ENCODE measurements at places on chromosomes 5 and 9.

- DNase-seq: peak; percentile 33
Measured at GRCh38 chr9:35923927-35924763, 14.9 kb downstream of the SPAAR start.

- no peak for DNase-seq
Measured at GRCh38 chr5:55603922-55604321, 69.2 kb upstream of the PLPP1 start.

DNA sequence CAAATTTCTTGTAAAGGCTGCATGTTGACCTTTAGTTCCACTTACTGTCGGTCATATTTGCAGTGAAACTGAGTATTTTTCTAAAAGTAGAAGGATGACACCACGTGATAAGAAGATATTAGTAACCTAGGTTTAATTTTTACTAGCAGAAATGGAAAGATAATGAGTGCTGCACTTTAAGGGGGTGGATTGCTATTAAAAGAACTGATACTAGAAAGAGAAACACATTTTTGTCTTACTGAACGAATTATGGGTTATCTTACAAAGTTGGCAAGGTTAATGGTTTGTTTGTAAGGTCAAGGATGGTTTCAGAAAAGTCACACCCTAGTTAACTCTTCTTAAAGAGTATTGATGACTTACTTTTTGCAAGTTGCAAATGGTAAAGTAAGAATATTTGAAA, 2.4 kb downstream of the MACIR start:
- DNase-seq: no peak

DNA sequence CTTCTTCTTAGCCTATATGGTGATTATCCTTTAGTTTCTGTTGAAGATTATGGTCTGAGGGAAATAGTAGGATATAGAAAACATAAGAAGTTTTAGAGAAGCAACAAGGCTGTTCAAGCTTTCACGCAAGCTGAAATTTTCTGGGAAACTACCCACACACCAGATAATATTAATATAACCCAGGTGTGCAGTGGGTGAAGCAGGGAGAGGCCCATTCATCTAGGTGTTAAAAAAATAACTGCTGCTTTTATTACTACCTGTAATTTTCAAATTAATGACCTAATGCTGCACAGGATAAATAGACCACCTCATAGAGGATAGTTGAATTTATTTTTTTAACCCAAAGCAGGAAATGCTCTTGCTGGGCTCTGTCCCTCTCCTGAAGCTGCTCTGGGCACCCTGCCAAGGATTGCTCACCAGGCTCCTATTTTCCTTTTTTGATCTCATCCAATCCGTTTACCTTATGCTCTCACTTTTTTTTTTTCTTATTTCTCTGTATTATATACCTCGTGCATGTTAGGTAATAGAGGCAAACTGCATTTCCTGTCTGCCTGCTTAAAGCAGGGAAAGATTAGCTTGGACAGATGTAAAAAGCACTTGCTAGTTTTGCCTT, 124.3 kb upstream of the SLC12A2 start:
- no peak for DNase-seq

DNA sequence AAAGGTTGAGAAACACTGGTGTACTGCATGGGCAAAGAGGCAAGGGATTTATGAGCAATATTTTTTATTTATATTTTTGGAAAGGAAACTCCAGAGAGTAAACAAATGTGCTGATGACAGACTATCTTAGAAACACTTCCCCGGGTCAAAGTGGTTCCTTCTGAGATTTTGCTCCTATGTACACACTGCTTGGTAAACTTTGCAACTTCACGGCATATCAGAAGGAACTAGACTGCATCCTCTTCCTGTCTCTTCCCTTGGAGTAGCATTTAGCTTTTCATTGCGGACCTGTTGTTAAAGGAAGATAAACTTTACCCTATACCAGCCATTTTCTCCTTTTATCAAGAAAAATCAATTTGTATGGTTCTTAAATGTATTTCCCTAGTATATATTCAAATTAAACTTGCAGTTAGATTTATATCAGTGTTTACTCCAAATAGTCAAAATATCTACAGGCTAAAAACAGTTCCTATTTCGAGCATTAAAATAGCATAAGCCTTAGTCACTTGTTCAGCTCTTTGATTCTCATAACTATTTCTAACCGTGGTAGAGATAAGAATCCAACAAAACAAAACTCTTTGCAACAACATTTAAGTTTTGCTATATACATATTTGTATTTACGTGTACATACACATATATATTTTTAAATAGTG, 48.0 kb upstream of the LRRC19 start:
- DNase-seq: no peak

DNA sequence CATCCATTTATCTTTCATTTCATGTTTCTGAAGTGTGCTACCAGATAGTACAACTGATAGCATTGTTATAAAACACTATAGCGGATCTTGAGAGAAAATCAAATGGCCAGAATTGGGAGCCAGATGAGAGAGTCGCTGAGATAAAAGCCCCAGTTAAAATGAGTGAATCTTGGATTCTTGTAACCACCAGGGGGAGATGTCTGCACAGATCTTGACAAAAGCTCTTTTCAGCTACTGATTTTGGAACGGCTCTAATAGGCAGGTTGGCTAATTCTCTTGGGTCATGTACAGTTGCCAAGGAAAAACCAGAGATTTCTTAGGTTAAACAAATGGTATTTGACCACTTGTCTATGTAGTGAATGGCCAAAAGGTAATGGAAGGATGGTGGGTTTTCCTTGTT, 21.7 kb downstream of the F2RL2 start:
- no peak for DNase-seq

- no peak for DNase-seq
Measured at GRCh38 chr5:84453405-84453804, 68.7 kb upstream of the EDIL3 start.

DNA sequence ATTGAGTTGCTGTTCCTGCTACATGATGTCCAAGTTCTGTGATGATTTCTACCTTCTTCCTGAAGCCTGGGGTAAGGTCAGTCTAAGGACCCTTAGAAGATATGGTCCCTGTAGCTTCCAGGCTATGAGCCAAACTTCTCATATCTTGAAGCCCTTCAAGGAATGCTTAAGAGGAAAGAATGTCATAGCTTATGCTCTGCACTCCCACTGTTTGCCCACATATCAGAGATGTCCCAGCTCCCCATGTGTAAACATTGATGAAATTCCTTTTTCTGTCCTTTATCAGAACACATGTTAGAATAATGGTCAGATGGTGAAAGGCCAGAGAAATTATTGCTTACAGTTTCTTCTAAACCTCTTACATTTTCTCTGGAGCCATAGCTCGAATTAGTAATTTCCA, 41.4 kb upstream of the RUSC2 start:
- DNase-seq: no peak

DNA sequence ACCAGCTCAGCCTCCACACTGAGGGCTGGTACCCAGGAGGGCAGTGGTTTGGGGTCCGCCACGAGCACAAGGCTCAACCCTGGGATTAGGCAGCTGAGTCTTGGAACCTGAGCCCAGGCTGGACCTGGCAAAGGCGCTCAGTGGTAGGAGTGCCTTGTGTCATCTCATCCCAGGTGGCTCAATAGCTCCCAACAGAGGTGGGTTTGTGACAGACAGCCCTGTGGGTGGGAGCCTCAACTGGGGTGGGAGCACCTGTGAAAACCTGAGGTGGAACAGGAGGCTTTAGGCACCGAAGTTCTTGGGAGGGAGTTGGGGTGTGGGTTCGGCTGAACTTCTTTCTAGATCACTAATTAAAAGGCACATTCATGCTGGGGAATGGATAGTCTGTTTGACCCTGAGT, 35.2 kb upstream of the SMU1 start:
- DNase-seq: no peak

- no peak for DNase-seq
Measured at GRCh38 chr5:71705421-71705820, 13.7 kb upstream of the CARTPT start.

GRCh38 chr5:53922508-53923498, 362.4 kb downstream of the NDUFS4 start:
- DNase-seq: no peak

DNA sequence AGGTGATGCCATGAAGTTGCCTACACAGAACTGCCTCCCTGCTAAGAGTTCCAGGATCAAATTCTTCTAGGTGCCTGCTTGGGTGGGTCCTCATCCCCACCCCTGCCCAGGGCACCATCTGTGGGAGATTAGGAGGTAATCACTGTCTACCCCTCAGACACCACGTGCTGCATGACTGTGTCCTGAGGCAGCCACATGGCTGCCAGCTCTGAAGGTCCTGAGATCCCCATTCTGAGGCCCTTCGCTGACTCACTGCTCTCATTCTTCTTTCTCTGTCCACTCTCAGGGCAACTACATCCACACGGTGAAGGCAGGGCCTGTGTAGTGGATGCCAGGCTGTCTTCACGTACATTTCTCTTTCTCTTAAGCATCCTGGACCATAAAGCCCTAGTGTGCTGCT, 222.9 kb upstream of the ANKRD55 start:
- no peak for DNase-seq

DNA sequence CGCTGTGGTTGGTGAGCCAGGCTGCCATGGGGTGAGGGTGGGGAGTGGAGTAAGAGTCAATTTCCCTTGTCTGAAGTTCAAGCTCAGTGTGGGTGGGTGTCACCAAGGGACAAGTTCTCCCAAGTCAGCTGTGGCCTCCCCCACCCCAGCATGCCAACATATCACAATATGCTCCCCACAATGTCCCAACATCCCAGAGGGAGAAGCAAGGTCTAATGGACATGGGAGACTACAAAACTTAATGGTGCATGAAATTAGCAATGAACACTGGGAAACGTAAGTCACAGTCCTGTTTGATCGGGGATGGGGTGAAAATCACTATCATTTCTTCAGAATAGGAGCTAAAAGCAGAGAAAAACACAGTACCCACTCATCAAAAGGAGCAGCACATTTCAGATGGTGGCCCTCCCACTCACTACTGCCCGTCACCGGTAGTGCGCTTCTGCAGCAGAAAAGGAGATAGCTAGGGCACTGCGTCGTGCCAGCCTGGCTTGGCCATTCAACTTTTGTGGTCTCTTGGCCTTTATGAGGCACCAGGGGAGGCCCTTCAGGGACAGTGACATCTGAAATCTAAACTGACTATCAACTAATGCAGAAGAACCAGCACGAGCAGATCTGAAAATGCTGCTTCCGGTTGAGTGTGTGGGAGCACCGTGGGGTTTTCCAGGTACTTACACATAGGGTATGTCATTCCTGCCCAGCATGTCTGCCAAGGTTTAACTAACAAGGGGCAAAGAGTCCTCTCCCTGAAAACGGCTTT, 20.5 kb upstream of the NDFIP1 start:
- no peak for DNase-seq

DNA sequence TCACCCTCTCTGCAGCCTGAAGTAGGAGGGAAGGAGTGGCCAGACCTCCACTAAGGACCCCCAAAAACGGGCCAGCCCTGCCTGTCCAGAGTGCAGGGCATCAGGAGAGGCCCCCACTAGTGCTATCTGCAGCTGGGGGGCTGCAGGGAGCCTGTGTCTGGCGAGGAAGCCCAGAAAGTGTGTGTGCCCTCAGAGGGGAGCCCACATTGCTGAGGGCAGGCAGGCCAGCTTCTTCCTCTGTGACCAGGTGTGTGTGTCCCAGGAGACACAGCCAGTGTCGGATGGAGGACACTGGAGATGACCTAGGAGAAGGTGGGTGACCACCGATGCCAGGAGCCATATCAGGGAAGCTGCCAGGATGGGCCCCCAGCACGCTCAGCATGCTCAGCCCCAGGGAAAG, 218.7 kb downstream of the IRX2 start:
- DNase-seq: no peak

- no peak for DNase-seq
Measured at GRCh38 chr9:36174731-36175130, 5.5 kb downstream of the CCIN start.

GRCh38 chr9:134571946-134572917, 69.4 kb upstream of the COL5A1 start:
- DNase-seq: peak; percentile 2

DNA sequence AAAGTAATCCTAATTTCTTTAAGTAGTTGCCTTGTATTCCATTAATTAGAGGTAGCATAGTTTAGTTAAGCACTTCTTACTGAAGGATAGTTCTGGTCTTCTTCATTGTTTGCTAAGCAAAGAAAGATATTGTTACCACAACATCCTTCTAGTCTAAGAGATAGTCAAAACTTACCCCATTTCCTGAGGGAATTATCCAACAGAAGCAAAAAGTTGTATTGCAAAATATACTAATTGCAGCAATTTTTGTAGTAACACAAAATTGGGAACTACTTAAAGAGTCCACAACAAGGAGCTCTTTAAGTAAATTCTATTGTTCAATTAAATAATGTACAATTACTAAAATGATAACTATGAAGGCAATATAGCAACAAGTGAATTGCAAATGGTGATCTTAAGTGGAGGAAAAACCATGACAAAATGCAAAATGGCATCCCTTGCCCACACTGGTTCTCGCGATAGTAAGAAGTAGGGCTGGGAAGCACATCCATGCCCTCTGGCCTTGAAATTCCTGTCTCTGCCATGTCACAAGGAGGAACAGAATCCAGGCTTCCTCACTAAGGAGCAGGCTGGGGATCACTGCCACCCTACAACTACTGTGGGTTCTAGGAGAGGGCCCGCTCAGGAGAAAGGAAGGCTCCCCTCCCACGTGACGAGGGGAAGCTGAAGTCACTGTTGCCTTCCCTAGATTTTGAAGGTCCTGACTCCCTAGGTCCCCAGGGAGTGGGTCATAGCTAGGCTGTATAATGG, 23.3 kb upstream of the MEGF9 start:
- DNase-seq: no peak

GRCh38 chr9:108264093-108264492, 591.7 kb downstream of the ACTL7B start:
- DNase-seq: no peak

- DNase-seq: no peak
Measured at GRCh38 chr9:3436629-3437420, 89.0 kb downstream of the RFX3 start.

GRCh38 chr5:40572937-40573336, 106.8 kb upstream of the PTGER4 start:
- DNase-seq: no peak

DNA sequence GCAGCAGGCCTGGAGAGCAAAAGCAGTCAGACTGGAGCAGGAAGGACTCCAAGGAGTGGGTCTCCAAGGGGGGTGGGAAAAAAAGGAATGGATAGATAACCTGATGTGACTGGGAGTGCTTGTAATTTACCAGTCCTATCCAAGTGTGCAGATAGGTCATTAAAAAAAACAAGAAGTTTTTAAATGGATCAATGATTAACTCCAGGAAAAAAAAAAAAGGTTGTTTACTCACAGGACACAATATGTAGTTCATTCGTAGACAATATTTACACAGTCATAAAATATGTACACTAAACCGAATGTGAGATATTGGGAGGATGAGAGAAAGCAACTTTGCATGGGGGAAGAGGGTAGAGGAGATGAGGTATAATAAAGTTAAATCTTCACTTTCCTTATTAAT, 20.4 kb downstream of the ZBTB5 start:
- no peak for DNase-seq

DNA sequence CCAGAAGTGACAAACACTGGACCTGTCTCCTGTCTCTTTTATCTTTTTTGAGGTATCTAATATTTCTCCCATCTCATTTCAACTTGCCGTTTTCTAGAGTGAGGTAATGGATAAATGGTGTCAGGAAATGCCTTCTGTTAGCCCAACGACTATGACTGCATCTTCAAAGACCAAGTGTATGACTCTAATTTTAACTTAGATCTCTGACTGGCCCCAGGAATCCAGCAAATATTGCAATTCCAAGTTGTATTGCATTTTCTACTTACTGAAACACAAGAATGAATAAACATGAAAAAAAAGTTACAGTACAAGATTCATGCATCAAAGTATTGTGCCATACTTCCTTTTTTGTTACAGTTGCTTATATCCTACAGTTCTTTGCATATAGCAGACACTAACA, 26.3 kb downstream of the SLC28A3 start:
- no peak for DNase-seq

- DNase-seq: no peak
Measured at GRCh38 chr5:56608217-56608925, 207.0 kb upstream of the MAP3K1 start.

Data from activated T-cell treated with anti-CD3 and anti-CD28 coated beads for 48 hours (primary cell).